Nasal cavity respiratory epithelium epithelial cell of viscerocranial mucosa (primary cell): ENCODE measurements at places on chromosomes 3 and 15. TPM values are rescaled to one million over a fixed set of nuclear protein-coding genes. Genes with fewer than 3 reads are reported as not detected.

The GRM7 gene
- not detected in 2 replicates for total RNA-seq

The CHCHD4 gene
- total RNA-seq: 29.5 and 34.5 TPM in 2 replicates

The IL5RA gene
- total RNA-seq: not detected in 2 replicates

The PBRM1 gene
- 70.1 and 109 TPM in 2 replicates for total RNA-seq

The A4GNT gene
- not detected in 2 replicates for total RNA-seq

The C2CD4B gene
- under 0.01 and 0.28 TPM in 2 replicates for total RNA-seq
